Omental fat pad (tissue), 4 donors: ENCODE measurements at places on chromosomes 2 and 18. TPM values are rescaled to one million over a fixed set of nuclear protein-coding genes. Genes with fewer than 3 reads are reported as not detected.
A peak's percentile ranks its signal among the peaks of the same experiment; 100 is the strongest.

GRCh38 chr2:66426244-66427111 is 8.4 kb upstream of the MEIS1 start:
- DNase-seq = no peak

GRCh38 chr2:215015421-215015820 is 123.0 kb downstream of the ABCA12 start:
- DNase-seq = no peak

GRCh38 chr2:54770211-54770610 is 46.7 kb downstream of the EML6 start:
- no peak for DNase-seq

DNA sequence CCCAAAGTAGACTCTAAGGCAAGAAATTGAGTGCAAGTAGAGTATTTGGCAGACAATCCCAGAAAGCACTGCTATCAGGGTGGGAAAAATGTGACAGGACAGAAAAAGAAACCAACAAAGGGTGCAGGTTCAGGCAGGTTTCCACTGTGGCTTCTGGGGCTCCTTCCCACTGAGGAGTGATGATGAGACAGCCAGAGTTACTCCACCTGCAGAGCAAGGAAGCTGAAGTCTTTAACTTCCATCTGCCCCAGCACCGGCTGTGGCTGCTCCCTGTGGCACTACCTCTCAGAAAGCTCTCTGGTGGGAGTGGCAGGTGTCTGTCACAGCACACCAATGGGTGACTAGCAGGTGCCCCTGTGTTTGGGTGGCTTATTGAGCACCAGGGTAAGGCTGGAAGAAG is 37.6 kb upstream of the ACKR3 start:
- DNase-seq = no peak

DNA sequence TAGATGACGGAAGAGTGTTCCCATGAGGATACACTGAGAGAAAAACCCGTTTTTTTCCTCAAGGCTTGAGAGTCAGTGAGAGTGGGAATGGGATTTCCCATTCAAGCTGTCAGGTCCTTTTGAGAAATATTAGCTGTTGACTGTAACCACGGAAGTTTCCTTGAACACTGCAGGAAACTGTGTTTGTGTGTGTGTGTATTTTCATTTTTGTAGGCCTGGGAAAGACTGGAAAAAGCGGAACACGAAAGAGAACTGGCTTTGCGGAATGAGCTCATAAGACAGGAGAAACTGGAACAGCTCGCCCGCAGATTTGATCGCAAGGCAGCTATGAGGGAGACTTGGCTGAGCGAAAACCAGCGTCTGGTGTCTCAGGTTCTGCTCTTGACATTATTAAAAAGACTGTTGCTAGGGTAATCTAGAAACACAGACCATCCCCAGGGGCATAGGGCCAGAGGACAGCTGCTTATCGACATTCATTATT is 98.8 kb upstream of the EML6 start:
- DNase-seq = no peak

GRCh38 chr2:72144632-72145288 is 2.9 kb downstream of the CYP26B1 start:
- peak; percentile 29 for DNase-seq

- no peak for DNase-seq
Observed at GRCh38 chr18:75140296-75140695, 68.6 kb downstream of the PTGR3 start.

DNA sequence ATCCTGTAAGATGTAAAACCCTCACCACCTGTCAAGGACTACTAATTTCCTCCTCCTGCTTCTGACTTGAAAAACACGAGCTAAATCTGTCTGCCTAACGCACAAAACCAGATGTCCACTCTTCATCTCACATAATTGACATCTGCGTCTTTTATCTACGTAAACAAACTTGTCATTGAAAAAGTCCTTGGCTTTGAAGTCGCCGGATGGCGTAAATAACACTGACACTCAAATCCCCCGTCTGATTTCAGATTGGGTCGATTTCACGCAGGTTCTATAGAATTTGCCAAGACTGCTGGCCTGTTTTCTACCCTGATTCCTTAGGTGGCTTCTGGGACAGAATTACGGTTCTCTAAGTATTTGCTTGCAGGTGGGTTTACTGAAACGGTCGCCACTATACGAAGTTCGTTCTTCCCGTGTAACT is 539 bp upstream of the MOB4 start:
- no peak for DNase-seq

GRCh38 chr18:22015156-22015555 is 154.2 kb upstream of the GATA6 start:
- DNase-seq = no peak

- no peak for DNase-seq
Observed at GRCh38 chr2:124884315-124884714, 859.2 kb downstream of the CNTNAP5 start.

- no peak for DNase-seq
Observed at GRCh38 chr18:2709316-2709715, 53.8 kb downstream of the SMCHD1 start.

- DNase-seq = no peak
Observed at GRCh38 chr2:70994009-70994698, 519 bp downstream of the TEX261 start.

DNA sequence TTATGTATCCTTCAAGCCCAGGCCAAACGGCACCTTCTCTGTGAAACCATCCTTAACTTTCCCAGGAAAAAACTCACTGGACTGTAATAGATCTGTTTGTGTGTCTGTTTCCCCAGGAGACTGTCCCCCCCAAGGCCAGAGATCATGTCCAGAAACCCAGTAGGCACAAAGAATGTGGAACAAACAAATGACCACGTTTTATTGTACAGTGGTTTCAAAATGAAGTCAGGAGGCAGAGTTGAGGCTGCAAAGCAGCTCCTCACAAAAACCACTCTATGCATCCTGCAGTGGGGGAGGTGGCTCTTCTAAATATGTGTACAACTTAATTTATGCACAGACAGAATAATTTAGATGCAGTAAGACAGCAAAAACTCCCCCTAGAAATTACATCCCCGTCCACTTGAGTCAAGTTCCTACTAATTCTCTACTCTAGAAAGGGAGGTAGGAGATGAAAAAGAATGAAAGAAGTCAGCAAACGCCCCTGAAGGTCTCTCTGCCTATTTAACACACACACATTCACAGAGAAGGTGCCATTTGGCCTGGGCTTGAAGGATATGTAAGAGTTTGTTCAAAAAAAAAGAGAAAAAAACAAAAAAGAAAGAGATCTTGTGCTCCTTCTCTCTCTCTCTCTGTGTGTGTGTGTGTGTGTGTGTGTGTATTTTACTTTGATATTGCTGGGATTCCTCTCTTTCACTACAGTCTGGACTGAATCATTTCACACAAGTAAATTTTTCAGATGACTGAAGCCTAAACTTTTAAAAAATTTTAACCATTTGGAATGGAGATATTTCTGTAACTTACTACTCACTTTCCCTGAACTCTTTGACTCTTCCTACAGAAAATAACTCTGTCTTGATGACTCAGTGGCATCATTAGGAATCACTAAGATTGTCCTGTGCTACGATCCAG is 19.5 kb downstream of the BCL2 start:
- no peak for DNase-seq

DNA sequence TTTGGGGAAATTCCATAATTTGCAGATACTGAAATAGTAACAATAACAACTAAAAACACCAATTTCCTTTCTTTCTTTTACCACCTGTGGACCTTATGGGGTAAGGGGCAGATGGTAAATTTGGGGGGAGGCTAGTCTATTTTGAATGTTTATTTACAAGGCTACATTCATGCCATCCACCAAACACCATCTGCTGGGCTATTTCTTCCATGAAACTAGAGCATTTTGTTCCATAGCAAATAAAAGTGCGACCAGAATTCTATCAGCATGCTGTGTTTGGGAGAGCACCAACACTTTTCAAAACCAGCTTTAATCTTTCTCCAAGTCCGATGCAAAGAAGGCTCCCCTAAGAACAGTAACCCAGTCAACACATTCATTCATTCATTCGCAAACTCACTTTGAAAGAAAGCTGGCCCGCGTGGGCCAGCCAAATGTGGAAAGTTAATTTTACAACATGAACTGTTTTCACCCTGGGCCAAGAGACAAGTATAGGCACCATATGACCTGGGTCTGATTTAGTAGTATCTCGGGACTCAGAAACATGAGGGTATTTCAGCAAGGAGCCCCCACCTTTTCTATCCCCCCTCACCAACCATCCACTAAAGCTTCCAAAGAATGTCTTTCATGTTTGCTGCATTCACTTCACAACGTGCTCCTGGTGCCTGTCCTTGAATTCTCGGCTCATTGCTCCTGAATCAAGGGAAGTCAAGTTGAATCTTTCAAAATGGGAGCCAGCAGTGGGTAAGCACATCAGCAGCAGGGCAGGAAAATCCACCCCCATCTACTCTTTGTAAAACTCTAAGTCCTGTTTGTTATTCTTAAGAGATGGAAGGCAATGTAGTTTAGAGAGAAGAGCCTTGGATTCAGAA is 210.6 kb downstream of the C1D start:
- DNase-seq = no peak

- DNase-seq = no peak
Observed at GRCh38 chr2:42743659-42743990, 20.3 kb downstream of the OXER1 start.

DNA sequence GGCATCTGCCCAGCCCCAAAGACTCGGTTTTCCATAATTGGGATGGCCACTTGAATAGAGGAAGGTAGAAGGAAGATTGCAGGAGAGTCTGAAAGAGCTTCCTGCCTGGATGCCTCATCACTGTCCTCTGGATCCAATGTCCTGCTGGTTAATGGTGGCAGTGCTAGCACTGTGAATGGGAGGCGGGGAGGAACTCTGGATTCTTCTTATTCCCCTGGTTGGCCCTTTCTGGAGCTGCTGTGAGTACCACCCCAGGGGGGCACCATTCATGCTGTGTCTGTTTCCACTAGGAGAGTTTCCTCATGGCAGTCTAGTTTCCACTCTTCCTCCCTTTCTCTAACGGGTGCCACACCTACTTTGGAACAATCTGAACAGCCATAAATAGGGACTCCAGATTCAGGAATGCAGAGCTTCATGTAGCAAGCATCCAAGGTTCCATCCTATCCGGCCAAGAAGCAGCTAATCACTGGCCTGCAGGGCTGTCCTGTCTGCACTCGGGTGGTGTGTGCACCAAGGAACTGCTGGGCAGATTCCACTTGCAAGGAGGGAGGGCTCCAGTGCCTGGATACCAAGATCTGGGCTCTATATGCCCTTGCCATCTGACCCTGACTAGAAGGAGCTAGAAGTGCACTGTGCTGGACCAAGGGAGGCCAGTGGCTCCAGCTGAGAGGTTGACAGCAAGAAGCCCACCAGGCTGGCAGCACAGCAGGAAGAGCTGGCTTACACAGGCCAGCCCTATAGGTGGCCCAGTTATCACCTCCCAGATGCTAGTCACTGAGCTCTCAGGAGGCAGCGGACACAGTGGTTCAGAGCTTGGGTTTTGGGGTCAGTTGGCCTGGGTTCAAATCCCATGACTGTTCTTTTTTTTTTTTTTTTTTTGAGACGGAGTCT is 4.6 kb upstream of the ATOH8 start:
- no peak for DNase-seq

DNA sequence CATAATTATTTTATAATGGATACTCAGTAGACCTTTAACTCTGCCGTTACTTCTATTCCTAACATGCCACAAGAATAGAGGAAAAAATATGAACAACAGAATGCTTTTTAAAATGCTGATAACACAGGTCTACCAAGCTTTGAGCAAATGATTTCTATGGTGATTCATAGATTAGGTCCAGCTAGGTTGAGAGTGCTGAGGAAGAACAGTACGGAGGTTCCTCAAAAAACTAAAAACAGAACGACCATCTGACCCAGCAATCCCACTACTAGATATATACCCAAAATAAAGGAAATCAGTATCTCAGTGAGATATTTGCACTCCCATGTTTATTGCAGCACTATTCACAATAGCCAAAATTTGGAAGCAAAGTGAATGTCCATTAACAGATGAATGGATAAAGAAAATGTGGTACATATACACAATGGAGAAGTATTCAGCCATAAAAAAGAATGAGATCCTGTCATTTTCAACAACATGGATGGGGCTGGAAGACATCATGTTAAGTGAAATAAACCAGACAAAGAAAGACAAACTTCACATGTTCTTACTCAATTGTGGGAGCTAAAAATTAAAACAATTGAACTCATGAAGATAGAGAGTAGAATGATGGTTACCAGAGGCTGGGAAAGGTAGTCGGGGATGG is 111.6 kb upstream of the SERTAD2 start:
- DNase-seq = no peak

- no peak for DNase-seq
Observed at GRCh38 chr2:70902067-70902442, 33.6 kb upstream of the ATP6V1B1 start.

DNA sequence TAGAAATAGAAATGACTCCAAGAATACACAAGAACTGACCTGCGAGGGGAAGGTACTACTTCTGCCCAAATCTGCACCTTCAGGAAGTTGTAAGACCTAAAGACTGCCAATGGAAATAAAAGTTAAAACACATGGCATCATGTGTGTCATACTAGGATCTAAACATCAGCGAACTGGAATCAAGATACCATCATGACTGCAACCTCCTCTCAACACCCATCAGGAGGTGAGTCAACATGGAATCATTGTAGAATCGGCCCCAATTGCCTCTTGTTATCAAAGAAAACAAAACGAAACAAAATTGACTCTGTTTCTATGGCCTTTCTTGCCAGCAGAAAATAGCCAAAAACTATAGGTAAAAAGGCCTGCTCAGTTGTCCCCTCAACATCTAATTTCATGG is 15.1 kb downstream of the RDH14 start:
- no peak for DNase-seq

DNA sequence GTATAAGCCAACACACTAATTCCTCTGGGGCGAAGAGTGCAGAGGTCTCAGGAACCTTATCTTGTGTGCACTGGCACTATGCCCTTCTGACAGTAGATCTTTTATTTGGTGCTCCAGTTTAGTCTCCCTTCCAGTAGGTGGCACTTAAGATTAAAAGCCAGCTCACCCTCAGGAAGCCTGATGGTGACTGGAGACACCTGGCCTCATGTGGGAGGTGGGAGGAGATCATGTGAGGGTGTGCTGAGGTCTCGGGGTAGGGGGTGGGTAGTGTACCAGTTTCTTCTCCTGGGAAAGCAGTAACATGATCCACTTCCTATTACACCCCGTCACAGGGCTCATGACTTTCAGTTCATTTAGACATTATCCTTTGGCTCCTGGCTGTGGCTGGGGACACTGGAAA is 654.9 kb downstream of the ADCYAP1 start:
- no peak for DNase-seq

GRCh38 chr2:172806493-172806892 is 70.8 kb downstream of the RAPGEF4 start:
- no peak for DNase-seq

Gene LYPD6
- 2.8 TPM for total RNA-seq

Gene IRS1
- 15.0 TPM for total RNA-seq

Gene IL36B
- total RNA-seq = not detected

Gene FOXD4L1
- total RNA-seq = not detected

Gene SLC5A7
- total RNA-seq = not detected

Gene DSG4
- 0.63 TPM for total RNA-seq

Gene ZNF521
- total RNA-seq = 15.0 TPM

Gene OBSL1
- total RNA-seq = 76.6 TPM

Gene KCTD1
- total RNA-seq = 8.0 TPM

Gene CCT4
- 86.1 TPM for total RNA-seq

Gene OTOS
- total RNA-seq = not detected

Gene BIN1
- total RNA-seq = 70.4 TPM
